ENCODE measurements at places on chromosomes 7 and 10.

DNA sequence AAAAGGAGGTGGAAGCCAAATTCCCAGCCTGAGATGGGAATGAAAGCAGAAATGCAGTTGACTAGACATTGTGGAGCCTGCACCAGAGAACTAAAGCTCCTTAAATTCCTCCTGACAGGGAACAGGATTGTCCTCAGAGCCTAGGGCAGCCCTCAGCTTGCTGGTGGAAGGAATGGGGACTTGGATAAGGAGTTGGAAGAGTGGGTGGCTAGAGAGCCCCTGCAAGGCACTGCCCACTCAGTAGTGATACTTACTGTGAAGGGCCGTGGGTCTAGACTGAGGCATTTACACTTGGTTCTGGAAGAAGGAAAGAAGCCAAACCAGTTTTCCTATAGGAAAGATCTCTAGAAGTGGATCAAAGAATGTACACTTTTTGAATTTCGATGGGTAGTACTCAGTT is 117.6 kb downstream of the PLCE1 start:
- DNase-seq: no peak

GRCh38 chr7:112459645-112460044 is 9.4 kb downstream of the IFRD1 start:
- no peak for DNase-seq

GRCh38 chr7:73850781-73851207 is 8.5 kb upstream of the METTL27 start:
- no peak for DNase-seq

DNA sequence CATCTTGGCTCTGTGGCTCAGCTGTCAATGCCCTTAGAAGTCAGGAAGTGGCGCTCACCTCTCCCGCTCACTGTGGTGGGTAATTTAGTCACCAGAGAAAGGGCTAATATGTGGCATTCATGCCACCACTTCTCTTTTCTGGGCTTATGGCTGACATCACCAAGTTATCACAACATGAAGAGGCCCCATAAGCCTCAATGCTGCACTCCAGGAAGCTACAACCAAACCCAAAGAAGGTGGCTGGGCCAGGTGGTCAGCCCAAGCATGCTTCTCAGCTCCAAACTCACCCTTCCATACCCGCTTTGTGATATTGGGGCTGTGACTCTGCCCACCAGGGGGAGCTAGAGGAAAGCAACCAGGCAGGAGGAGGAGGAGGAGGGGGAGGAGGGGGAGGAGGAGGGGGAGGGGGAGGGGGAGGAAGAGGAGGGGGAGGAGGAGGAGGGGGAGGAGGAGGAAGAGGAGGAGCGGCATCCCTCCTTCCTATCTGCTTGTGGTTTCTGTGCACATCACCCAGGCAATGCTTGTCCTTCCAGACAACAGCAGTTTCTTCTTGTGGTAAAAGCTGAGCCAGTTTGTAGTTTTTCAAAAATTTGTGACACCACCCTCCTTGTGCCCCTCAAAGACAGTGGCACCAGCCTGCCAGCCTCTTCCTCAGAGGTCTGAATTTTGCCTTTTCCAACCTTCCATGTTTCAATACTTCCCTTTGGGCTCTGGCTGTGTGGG is 42.1 kb downstream of the CYP26A1 start:
- DNase-seq: peak; percentile 13

- no peak for DNase-seq
Measured at GRCh38 chr7:7323352-7323751, 141.0 kb downstream of the C1GALT1 start.

- DNase-seq: no peak
Measured at GRCh38 chr10:132445516-132446194, 48.7 kb downstream of the PWWP2B start.

GRCh38 chr10:72276421-72277339 is 3.0 kb downstream of the DDIT4 start:
- no peak for DNase-seq

- no peak for DNase-seq
Measured at GRCh38 chr10:80540136-80540535, 2.4 kb downstream of the SH2D4B start.

- no peak for DNase-seq
Measured at GRCh38 chr10:122301811-122302115, 30.7 kb downstream of the BTBD16 start.

DNA sequence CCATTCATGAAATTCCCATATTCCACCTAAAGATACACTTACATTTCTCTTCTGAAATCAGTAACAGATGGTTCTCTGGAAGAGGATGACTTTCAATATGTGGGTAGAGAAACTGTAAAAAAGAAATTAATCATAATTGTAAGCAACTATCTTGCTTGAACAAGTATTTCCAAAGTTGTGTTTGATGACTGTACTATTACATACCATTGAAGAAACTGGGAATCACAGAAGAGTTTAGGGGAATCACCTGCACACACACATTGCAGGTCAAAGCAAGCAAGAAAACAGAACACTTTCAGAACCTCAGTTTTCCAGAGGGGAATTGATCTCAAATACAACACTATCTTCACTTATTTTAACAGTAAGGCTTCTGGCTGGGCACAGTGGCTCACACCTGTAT is 33.6 kb downstream of the GSAP start:
- DNase-seq: no peak

DNA sequence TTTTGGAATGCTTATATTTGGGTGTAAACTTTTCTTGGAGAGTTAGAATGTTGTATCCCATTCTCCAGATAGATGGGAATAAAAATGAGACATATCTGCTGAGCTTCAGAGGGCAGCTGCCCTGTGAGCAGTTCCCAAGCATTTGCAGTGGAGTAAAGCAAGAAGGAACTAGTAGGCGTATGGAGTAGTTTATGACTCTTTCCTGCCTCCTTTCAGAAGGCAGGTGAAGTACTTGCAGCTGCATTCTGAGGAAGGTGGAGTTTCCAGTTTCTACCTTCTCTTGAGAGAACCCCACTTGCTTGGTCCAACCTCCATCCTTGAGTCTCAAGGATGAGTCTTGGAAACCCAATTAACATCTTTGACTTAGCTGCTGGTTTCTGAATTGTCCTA is 563.6 kb downstream of the LRMDA start:
- DNase-seq: no peak

DNA sequence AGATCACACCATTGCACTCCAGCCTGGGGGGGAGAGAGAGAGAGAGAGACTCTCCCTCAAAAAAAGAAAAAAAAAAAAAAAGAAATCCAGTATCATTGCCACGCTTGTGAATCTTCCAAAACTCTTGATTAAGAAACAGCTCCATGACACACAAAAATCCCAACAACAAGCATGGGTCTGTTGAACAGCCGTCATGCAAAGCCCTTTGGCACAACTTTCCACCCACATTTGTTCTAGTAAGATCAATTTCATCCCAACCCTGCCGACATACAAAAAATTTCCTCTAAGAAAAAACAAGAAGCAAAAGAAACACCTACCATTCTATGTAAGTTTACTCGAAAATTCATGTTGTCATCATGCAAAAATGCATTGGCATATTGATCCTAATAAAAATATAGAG is 62.8 kb downstream of the ARMH3 start:
- DNase-seq: no peak

- DNase-seq: no peak
Measured at GRCh38 chr10:124333931-124334330, 84.8 kb downstream of the OAT start.

DNA sequence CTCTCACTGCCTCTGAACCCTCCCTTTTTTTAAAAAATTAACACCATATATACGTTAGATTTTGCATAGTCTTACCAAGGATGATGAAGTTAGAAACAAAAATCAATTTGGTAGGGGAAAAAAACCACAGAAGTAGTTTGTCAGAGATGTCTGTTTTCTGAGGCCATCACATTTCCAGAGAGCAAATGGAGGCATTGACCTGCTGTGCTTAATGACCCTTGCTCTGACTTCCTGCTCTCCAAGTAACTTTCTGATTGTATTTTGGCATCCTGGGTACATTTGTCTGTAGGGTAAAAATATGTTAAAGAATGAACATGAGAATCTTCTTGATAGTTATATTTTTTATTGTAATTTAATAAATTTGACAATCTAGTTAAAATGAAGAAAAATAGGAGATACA is 140.2 kb downstream of the LCOR start:
- DNase-seq: no peak

GRCh38 chr10:70756700-70757360 is 28.3 kb downstream of the TBATA start:
- no peak for DNase-seq

DNA sequence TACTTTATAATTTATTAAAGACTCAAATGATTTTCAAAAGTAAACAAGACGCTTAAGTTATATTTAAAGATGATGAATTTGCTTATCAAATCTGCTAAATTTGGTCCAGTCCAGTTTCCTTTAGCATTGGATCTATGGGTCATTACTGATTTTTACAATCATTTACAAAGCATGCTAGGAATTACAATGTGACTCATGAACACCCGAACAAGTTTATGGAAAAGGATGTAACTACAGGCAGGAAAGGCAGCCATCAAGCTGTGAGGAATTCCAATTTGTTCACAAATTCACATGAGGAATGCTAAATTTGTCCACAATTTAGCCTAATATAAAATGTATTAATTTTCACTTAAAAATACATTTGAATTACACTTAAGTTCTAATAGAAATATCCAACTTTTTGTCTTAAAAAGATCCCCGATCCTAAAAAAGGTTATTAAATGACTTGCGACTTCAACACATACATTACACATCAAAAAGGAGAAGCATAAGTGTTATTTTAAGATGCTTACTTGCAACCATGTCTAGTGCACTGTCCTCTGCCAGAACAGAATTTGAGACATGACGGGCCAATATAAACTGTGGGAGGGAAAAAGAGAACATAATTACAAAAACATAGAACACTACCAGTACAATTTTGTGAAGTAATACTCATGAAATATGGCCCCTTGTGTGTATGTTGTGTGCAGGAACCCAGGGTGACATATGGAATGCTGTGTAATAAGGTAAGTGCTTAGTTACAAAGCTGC is 194.2 kb upstream of the SLC26A5 start:
- DNase-seq: no peak

DNA sequence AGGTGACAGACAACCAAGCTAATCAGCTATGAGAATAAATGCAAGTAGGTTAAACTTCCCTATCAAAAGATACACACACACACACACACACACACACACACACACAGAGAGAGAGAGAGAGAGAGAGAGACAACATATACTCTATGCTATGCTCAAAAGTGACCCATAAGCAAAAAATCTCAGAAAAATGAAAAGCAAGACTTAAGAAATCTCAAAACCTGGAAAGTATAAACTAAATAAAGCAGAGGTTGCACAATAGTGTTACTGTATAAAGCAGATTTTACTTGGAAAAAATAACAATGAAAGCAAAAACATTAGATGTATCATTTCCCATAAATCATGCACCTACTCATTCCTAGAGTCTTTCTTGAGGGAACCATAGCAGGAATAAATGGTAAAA is 221.5 kb downstream of the INHBA start:
- DNase-seq: no peak

DNA sequence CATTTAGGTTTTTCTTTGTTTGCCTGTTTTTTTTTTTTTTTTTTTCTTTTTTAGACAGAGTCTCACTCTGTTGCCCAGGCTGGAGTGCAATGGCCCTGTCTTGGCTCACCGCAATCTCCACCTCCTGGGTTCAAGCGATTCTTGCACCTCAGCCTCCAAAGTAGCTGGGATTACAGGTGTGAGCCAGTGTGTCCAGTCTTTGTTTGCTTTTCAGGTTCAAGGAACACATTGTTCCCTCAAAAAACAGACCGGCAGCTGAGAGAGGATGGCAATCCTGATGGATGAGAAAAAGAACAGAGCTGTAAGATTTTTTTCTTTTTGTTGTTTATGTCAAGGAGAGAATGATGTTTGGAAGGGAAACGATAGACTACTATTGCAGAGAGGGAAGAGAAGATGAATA is 23.3 kb upstream of the RHOBTB1 start:
- DNase-seq: no peak

GRCh38 chr10:102596506-102596971 is 47.7 kb upstream of the TRIM8 start:
- no peak for DNase-seq

GRCh38 chr10:88038268-88038667 is 174.8 kb downstream of the PTEN start:
- no peak for DNase-seq

DNA sequence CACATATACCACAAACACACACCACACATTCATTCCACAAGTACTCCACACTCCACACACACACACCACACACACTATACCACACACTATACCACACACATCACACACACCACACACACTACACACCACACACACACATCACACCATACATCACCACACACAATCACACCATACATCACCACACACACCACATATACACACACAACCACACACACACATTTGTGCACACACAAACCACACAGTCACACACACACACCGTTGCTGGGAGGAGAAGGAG is 112.8 kb downstream of the PTPN20 start:
- no peak for DNase-seq

DNA sequence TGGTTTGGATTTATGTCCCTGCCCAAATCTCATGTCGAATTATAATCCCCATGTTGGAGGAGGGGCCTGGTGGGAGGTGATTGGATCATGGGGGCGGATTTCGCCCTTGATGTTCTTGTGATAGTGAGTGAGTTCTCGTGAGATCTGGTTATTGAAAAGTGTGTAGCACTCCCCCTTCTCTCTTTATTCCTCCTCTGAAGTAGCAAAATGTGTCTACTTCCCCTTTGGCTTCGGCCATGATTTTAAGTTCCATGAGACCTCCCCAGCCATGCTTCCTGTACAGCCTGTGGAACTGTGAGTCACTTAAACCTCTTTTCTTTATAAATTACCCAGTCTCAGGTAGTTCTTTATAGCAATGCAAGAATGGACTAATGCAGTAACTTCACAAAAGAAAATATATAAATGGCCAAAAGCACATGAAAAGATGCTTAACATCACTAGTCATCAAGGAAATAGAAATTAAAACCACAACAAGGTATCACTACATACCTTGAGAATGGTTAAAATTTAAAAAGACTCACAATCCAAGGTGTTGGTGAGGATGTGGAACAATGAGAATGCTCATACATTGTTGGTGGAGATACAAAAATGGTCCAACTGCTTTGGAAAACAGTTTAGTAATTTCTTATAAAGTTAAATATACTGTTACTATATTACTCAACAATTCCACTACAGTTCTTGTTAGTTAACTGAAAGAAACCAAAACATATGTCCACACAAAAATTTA is 218.7 kb downstream of the SNX10 start:
- DNase-seq: no peak

DNA sequence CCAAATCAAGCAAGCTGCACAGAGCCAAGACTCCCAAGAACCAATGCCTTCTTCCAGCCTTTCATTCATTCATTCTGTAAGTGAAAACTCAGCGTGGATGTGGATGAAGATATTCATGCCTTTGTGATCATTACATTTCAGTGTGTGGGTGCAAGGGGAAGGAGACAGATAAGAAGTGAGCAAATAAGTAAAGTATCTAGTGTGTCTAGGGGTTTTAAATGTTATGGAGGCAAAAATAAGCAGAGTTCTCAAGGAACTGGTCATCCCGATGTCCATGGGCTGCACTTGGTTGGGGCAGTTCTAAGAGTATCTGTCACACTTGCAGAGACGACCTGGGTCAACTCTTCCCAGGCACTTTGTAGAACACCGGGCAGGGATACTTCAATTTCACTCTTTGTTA is 149.1 kb downstream of the KIAA1217 start:
- no peak for DNase-seq

All from thoracic aorta (tissue), 2 donors.